ENCODE measurements at places on chromosomes 6 and 20.

DNA sequence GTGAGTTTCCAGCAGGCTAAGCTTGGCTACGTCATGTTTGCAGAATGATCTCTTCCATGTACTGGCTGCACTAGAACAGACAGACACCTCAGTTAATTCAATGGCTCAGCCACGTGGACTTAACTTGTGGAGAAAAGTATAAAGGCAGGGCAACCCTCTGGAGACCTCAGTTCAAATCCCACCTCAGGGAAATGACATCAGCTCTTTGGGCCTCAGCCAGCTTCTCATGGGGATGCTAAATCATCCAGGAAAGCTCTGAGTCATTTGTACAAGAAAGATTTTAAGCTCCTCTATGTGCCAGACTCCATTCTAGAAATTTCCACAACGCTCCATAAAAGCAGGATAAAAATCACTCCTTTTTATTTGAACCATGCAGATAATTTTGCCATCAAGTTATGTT lies 128.5 kb upstream of the SALL4 start:
- no peak for DNase-seq

DNA sequence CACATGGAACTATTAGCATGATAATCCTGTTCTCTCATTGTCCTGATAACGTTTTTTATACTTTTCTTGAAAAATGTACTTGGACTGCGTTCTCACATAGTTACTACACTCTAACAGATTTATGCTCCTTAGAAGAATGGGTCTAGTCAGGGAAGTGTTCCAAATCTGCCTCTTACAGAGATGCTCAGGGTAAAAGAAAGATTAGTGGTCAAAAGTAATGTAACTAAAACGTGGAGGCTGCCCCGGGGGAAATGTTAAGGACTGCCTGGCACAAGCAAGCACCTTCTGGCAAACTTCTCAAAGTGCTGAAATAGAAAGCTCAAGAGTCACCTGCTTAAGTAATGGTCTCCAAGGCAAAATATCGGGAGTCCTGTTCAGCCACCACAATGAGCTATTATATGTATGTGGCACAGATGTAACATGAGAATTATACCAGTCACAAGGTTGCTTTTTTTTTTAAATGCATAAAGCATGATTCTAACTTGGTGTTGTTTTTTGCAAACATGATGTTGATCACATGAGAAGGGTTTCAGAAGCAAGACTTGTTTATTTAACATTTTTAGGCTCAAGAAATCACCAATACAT lies 244.5 kb upstream of the JARID2 start:
- DNase-seq, result no peak

GRCh38 chr20:58023781-58024180 lies 204.7 kb downstream of the ANKRD60 start:
- no peak for DNase-seq

GRCh38 chr6:155638200-155638599 lies 182.6 kb upstream of the NOX3 start:
- no peak for DNase-seq

- no peak for DNase-seq
These were observed 108.6 kb upstream of the CITED2 start for GRCh38 chr6:139483079-139483478.

DNA sequence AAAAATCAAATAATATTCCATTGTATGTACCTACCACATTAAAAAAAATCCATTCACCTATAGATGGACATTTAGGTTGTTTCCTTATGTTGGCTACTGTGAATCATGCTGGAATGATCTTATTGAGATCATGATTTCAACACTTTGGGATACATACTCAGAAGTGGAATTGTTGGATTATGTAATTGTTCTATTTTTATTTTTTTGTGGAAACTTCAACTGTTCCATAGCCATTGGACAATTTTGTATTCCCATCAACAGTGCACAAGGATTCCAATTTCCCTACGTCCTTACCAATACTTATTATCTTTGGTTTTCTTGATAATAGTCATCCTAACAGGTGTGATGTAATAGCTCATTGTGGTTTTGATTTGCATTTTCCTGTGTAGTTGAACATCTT lies 834.0 kb downstream of the MAFB start:
- DNase-seq, result no peak

DNA sequence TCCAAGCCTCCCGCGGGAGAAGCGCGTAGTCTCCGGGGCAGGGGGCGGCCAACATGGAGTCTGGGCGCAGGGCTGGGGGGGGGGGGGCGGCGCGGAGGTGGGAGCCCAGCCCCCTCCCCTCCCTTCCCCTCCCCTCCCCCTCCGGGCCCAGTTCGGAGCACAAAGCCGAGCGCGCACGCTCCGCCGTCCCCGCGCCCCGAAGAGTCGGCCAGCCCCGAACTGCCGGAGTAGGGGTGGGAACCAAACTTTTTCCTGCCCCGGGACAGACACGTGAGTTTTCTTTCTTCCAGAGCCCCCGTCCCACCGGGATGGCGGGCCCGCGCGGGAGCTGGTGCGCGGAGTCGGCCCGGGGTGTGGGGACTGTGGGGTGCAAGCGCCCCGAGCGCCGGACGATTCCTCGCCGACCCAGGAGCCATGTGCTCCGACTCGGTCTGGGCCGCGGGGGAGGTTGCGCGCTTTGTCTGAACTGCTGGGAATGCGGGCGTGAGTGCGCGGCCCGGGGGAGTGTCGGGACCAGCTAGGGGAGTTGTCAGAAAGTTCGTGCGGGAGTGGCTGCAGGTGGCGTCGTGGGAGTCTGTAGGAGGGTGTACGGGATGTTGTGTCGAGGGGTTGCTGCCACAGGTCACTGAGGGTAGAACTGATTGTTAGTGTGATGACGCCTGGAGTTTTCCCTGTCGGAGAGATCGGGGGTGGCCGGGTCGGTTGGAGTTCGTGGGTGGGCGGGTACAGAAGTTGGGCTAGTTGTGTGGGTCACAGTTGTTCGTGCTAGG lies 1.2 kb downstream of the TGIF2 start:
- DNase-seq, result no peak

DNA sequence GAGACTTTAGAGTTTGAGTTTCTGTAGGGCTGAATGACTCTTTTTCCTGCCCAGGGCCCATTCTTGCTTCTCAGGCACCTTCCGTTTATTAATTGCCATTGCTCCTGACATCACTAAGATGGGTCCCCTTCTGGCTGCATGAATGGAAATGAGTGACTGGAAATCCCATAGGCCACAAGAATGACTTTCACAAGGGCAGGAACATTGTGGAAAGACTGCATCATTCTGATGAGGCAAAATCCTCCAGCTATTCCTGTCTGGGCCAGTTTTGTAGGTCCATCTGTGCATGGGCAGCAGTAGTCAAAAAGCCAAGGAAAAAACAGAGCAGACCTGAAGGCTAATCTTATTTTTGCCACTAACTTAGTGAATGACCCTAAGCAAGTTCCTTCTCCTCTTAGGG lies 19.3 kb downstream of the TMEM74B start:
- no peak for DNase-seq

- no peak for DNase-seq
These were observed 133.0 kb upstream of the TRAF3IP2 start for GRCh38 chr6:111738631-111739030.

- no peak for DNase-seq
These were observed 504.9 kb upstream of the MARCKS start for GRCh38 chr6:113352029-113352801.

DNA sequence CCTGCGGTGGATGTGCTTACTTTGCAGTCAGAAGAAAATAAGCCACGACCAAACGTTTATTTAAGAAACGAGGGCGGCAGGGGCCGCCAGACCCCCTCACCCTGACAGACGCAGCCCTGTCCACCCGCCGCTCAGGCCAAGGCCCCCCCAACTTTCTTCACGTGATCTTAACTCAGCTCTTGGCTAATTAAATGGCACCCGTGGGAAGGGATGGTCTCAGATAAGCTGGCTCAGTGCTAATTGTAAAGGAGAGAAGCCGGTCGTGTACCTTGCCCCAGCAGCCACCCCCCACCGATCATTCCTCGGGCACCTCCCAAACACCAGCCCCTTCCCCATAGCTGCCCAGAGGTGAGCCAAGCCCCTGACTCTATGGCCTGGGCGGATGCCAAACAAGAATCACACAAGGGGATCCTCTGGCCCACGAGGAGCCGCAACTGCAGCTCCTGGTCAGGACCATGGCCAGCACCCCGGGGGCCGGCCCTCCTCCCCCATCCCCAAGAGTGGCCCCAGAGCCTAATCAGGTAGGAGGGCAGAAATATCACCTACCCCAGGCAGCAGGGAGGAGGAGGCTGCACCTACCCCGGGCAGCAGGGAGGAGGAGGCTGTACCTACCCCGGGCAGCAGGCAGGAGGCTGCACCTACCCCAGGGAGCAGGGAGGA lies 11.2 kb downstream of the KCNQ2 start:
- no peak for DNase-seq

- DNase-seq, result no peak
These were observed 362.1 kb downstream of the NRN1 start for GRCh38 chr6:5644523-5645185.

DNA sequence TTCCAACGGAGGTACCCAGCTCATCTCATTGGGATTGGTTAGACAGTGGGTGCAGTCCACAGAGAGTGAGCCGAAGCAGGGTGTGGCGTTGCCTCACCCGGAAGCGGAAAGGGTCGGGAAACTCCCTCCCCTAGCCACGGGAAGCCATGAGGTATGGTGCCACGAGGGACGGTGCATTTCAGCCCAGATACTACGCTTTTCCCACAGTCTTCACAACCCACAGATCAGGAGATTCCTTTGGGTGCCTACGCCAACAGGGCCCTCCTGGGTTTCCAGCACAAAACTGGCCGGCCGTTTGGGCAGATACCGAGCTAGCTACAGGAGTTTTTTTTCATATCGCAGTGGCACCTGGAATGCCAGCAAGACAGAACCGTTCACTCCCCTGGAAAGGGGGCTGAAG lies 46.9 kb downstream of the STXBP5 start:
- no peak for DNase-seq

DNA sequence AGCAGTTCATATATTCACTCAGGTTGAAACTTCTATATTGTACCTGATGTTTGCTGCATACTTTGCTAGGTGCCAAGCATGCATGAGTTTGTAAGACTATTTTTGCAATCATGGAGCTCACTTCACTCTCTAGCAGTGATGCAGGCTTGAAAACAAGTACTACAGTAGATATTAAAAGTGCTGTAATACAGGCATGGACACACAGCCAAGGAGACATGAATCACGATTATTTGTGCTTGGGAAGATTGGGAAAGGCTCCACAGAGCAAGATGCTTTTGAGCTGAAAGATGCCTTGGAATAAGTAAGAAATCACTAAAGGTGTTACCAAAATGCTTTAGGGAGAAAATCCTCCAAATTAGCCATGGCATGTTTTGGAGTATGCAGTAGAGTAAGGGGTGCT lies 427.4 kb downstream of the UTRN start:
- DNase-seq, result no peak

- no peak for DNase-seq
These were observed 37.1 kb upstream of the B4GALT5 start for GRCh38 chr20:49750611-49751396.
